H9 (cell line): ENCODE measurements at places on chromosomes 1 and 21.

DNA sequence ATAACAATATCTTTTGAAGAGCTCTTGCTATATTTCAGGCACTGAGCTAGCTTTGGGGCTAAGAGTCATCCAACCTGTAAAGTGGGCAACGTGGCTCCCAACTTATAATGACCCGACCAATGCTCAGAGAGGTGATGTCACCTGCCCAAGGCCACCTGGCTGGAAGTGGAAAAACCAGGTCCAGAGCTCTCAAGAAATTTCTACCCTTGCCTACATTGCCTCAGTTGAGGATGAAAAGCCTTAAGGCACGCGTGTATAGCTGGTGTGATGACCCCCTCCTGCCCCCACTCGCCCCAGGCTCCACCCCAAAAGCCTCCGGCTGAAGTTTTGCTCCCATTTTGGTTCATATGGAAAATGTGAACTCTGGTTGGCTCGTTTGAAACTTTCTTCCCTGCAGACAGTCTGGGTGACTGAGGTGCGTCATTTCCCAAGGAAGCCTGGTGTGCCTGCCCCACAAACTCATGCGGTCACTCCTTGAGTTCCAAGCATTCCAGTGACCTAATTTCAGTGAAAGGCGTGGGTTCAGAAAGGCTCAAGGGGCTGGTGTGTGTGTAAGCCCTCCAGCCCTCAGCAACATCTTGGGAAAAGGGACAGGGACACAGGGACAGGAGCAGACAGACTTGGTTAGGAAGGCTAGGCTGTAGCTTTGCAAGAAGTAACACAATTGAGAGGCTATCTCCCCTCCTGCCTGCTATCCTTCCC, 20.5 kb downstream of the HTR1D start:
- DNase-seq = no peak

GRCh38 chr1:155645034-155645598, 35.1 kb downstream of the MSTO1 start:
- DNase-seq = no peak

- no peak for DNase-seq
Observed at GRCh38 chr1:151827853-151828252, 3.7 kb downstream of the RORC start.

- DNase-seq = no peak
Observed at GRCh38 chr1:170657275-170657853, 6.6 kb upstream of the PRRX1 start.
